Activated CD4-positive, CD25-positive, alpha-beta regulatory T cell treated with anti-CD3 and anti-CD28 coated beads, Interleukin-2, amount 50 U/mL, for 16 hours (primary cell): ENCODE measurements at places on chromosomes 3 and 15.

DNA sequence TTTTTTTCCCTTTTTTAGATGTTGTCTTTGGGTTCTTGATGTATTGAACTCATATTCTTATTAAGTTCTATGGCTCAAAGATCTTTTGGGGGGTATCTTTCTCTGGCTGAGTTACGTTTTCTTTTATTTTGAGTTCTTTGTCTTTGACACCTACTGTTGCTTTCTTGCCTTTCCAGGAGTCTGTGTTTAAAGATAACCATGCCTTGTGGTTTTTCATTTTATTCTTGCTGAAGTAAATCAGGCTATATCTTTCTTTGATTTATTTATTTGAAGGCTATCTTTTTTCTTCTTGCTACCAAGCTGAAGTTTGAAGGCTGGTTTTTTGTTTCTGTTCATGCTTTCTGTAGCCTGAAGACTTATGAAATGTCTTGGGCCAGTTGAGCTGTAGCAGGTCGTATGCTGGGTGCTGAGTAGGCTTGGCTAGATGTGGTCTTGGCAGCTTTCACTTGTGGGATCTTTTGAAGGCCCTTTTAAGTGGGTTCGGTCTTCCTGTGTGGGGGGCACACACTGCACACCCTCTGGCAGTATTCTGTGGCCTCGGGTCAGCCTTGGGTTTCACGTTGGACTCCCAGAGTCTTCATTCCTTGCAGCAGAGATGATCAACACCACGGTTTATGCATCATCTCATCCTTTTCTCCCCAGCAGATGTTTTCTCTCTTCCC is 17.5 kb downstream of the SLCO3A1 start:
- no peak for DNase-seq

GRCh38 chr3:173090492-173090891 is 50.5 kb downstream of the SPATA16 start:
- DNase-seq = no peak

DNA sequence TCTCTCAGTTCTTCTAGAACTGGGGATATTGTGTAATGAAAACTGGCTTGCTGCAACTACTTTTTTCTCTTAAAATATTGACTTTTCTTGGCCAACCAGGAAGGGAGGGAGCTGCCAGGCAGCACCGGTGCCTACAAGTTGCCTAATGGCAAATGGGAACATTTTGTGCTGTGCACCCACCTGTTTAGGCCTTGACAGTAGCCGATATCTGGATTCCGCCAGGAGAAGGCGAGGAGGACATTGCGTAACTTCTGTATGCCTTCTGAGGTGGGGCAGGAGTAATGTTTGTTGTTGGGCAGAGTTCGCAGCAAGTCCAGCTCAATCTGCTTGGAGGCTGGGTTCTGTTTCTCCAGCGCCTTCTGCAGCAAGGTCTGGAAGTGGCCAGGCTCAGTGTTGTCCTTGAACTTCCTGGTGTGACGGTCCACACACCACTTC is 64.9 kb downstream of the TBC1D2B start:
- DNase-seq = no peak

- DNase-seq = no peak
Observed at GRCh38 chr15:57079446-57079845, 161.0 kb downstream of the TCF12 start.

DNA sequence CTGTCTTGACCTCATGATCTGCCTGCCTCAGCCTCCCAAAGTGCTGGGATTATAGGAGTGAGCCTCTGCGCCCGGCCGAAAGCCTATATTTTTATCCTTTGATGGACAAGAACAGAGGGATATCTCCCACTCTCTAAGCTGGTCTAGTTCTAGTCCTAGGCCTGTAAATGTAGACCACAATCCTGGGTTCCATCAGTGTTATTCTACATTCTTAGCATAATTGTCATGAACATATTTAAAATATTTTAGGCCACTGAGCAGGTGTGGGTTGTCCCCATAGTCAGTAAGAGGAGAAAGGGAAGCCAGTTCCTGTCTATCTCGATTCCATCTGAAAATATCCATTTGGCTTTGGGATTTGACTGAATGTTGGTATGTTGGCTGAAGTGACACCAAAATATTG is 118.1 kb downstream of the EBLN2 start:
- DNase-seq = no peak

DNA sequence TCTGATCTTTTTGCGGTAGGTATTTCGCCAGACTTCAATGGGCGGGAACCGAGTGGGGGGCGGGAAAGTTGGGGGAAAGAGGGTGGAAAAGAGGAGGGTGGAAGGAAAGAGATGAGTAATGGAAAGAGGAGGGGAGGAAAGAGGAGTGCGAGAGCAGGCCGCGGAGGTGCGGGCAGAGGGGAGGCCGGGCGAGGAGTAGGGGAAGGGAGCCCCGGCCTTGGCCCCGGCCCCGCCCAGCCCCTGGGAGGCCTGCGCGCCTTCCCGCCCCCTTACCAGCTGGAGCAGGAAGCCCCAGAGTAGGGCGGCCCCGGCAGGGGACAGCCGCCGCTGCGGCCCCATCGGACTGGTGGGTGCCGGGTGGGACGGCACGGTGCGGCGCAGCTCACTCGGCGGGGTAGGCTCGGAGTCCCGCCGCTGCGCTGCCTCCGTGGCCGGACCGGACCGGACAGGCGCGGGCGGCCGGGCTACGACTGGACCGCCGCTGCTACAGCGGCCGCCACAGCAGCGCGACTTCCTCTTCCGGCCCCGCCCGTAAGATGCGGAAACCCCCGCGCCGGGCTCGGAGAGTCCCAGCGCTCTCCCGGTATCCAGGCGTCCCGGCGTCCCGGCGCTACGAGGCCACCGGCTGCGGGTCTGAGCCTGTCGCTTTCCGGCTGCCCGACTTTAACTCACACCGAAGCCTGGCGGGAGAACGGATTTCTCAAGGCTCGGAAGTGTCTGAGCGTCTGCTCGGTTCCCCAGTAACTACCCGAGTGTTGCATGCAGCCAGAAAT is at the start of gene SPPL2A:
Gene SPPL2A, minus strand, starts transcription at position 512 of the 773 bp plus-strand sequence. Its CDS starts 173 bp downstream, at position 339.
- peak; percentile 52 for DNase-seq

- no peak for DNase-seq
Observed at GRCh38 chr3:129409541-129409940, 18.9 kb downstream of the EFCAB12 start.

DNA sequence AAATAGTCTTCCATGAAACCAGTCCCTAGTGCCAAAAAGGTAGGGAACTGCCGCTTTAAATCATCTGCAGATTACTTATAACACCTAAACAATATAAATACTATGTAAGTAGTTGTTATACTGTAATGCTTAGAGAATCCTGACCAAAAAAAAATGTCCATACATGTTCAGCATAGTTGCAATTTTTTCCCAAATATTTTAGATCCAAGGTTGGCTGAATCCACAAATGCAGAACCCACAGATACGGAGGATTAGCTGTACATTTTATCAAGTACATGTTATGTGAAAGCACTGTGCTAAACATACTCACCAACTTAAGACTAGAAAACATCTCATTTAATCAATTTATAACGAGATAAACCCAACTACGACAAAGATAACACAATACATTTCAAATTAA is 9.3 kb downstream of the MSL2 start:
- no peak for DNase-seq

GRCh38 chr15:58469432-58470353 is 37.9 kb downstream of the LIPC start:
- DNase-seq = no peak

- no peak for DNase-seq
Observed at GRCh38 chr3:45081506-45082141, 55.5 kb downstream of the CLEC3B start.

DNA sequence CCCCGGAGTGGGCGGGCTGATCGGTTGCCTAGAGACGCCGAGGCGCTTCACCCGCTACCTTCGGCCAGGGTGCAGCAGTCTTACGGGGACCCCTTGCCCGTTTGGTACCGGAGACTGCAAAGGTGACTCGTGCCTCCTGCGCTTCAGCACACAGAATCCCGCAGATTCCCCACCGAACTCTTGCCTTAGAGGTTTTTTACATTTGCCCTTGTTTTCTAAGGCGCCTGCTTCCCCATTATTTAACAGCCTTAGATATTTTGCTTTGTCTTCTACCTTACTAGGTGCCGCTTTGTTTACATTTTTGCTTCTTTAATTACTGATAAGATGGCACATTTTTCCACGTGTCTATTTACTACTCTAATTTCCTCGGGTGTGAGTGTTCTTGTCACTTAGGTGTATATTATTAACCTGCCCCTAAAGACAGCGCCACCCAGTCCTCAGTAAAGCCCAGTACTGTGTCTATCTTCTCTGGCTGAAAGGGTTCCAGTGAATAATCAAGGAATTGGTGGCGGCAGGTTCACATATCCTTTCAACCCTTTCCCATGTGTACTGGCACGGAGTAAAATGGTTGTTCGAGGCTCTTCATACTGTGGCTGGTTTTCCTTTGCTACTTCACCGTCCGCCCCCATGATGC is 573 bp upstream of the CEP152 start:
- no peak for DNase-seq

DNA sequence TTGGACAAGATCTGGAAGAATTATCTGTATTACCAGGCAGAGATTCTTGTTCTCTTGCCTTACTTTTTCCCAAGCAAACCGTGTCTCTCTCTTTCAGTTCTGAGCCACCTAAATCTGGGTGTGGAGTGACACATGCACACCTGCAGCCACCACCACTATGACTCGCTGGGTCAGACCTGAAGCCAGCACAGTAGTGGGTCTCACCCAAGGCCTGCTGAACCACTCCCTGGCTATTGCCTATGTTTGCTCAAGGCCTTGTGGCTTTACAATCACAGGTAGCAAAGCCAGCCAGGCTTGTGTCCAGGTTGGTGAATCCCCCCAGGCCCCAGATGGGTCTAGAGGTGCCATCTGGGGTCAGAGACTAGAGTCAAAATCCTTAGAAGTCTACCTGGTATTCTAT is 28.7 kb upstream of the COPB2 start:
- DNase-seq = no peak

DNA sequence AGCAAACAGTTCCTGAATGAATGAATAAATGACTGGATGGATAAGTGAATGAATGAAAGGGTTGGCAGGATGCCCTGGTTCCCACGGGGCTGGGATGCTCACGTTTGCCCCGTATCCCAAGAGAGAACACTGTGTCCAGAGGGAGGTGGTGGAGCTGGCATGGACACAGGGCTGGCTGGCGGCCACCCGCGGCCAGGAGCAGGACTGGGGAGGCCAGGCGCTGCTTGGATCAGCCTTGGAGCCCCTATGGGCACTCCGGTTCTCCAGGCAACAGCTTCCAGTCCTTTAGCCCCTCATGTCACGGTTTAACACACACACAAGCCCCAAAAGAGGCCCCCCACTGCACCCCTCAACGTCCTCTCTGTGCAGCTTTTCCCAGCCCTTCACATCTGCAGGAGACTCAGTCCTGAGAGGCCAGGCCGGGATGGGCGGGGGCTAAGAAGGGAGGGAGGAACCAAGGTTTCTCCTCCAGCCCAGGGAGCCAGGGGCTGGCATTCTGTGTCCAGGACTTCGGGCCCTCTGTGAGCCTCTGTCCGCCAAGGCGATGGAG is 86.0 kb upstream of the ALDH1L1 start:
- no peak for DNase-seq

- DNase-seq = no peak
Observed at GRCh38 chr15:86201313-86202008, 121.8 kb downstream of the AGBL1 start.
